ENCODE measurements at places on chromosomes 7 and 10.
A peak's percentile ranks its signal among the peaks of the same experiment; 100 is the strongest.

DNA sequence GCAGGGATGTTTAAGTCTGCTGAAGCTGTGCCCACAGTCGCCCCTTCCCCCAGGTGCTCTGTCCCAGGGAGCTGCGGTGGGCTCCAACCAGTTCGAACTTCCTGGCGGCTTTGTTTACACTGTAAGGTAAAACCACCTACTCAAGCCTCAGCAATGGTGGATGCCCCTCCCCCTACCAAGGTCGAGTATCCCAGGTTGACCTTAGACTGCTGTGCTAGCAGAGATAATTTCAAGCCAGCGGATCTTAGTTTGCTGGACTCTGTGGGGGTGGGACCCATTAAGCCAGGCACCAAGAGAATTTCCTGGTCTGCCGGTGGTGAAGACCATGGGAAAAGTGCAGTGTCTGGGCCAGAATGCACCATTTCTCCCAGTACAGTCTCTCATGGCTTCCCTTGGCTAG, 56.0 kb downstream of the CCDC7 start:
- no peak for DNase-seq

- DNase-seq: no peak
Observed at GRCh38 chr7:1748839-1749173, 78.7 kb downstream of the ELFN1 start.

GRCh38 chr7:155764438-155764793, 47.8 kb downstream of the SHH start:
- DNase-seq: no peak

- DNase-seq: no peak
Observed at GRCh38 chr7:139825666-139826290, 3.3 kb upstream of the TBXAS1 start.

DNA sequence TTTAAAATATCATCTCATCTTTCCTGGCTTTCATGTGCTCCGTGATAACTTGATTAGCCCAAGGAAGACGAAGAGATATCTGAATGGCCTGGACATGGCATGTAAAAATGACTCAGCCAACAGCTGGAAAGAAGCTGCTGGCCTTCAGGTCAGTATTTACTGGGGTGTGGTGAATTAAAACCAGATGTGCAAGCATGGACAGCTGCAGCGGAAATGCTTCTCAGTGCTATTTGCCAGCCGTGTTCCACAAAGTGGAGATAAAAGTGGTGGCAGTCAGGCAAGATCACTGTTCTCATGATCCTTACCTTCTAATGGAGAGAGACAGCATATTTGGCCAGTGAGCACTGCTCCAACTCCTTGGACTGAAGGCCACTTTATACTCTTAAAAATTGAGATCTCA, 203.1 kb upstream of the VSTM2A start:
- DNase-seq: no peak

GRCh38 chr7:135990258-135990657, 13.1 kb upstream of the MTPN start:
- no peak for DNase-seq

- peak; percentile 28 for DNase-seq
Observed at GRCh38 chr10:91901784-91902677, 7.3 kb downstream of the FGFBP3 start.

- no peak for DNase-seq
Observed at GRCh38 chr10:36344240-36345174, 702.4 kb upstream of the FZD8 start.

GRCh38 chr7:81209059-81209458, 290.2 kb upstream of the SEMA3C start:
- DNase-seq: no peak

DNA sequence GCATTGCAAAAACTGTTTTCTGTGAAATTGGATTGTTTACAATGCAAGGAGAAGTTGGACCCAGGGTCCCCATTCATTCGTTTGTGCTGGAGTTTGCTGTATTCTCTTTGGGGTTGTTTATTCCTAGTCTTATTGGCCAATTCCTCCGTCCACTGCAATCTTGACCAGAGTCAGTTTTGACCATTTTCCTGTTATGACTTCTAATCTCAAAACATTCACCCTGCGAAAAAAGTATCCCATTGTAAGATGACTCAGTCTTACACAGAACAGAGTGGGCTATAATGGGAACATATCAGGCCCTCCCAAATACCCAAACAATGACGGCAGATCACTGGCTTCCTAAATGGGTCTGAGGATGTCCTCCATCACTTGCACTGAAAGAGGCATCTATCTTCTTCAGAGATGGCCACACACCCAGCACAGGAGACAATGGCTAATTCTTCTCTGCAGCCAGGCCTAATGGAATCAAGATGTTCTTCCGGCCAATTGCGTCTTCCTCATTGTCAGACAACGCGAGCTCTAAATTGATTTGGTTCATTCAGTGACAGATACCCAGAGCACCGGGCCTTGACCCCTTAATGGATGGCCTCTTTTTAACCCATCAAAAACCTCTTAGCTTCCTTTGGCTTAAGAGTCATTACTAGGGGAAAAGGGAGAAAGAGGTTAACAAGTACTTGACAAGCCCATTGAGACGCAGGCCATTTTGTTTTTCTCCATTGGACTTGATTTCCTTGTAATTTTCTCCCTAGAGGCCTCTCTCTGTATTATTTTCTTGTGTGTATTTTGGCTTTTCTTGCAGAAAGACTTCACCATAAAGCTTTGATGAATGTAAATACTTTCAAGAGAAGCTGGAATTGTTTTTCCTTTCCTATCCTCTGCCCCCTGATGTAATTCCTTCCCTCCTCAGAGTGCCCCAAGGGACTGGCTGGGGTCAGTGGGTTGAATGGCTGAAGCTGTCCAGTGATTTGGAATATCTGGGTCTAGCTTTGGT, 129.6 kb downstream of the PRPF18 start:
- no peak for DNase-seq

- no peak for DNase-seq
Observed at GRCh38 chr10:127028556-127028955, 123.3 kb downstream of the DOCK1 start.

Measured in anterior cingulate cortex (tissue), 58 donors.